ENCODE measurements at places on chromosomes 5 and 9.

DNA sequence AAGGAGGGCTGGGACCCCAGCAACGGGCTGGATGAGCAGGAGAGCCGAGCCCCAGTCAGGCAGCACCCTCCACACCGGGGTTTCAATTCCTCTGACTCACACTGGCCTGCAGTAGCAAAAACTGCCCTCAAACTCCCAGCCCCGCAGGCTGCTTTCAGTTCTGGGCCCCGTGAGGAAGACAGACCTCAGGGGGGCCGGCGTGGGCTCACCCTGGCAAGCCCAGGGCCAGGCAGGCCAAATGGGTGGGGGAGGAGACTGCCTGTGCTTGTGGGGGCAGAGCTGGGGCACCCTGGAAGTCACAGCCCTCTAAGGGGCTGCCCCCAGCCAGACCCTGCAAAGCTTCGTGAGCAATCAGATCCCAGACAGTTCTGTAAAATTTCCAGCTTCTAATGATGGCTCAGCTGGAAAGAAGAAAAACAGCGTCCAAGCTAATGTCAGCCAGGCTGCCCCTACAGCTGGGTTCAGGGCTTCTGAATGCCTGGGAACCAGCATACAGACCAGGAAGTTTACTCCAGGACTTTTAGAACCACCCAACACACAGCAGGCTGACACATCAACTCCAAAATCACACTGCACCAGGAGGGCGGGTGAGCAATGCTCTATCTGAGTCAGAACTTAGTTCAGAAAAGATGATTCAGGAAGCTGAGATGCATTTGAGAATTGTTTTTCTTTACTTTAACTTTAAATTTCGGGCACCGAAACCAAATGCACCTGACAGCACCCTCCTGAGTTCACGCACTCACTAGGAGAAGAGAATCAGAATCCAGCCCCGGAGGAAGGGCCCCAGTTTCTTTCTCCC is 34.7 kb downstream of the LPCAT1 start:
- DNase-seq = no peak

- peak; percentile 74 for DNase-seq
Measured at GRCh38 chr9:127132375-127132774, 9.9 kb upstream of the ANGPTL2 start.

- DNase-seq = no peak
Measured at GRCh38 chr9:128702949-128703615, 779 bp downstream of the PKN3 start.

DNA sequence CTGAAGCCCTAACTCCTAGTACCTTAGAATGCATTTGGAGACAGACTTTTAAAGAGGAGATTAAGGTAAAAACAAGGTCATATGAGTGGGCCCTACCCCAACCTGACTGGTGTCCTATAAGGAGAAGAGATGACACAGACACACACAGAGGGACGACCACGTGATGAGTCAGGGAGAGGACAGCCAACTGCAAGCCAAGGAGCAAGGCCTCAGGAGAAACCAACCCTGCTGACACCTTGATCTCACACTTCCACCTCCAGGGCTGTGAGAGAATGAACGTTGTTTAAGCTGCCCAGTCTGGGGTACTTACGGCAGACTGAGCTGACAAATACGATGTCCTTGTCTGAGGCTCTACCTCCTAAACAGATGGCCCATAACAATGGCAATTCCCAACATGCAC is 93.6 kb downstream of the ROR2 start:
- no peak for DNase-seq

GRCh38 chr5:39202597-39203274 is 16.6 kb downstream of the FYB1 start:
- DNase-seq = no peak

DNA sequence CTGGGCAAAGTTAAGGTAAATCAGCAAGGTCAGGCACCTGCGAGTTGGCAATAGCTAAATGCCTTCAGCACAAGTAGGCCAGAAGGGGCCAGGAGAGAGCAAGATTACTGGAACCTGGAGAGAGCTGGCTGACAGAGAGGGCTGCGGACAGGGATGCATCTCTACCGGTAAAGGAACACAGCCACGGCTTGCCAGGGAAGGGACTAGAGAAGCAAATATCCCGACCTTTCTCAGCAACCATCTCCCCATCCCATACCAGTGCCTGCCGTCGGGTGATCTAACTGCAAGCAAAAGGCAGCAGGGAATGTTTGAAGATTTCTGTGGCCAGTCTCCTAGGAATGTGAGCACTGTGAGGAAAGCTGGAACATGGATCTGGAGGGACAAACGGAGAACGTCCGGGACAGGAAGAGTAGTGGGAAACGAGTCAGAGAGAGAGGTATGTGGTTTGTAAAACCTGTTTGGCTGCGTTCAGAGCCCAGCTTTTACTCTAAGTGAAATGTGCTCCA is 15.9 kb upstream of the ABLIM3 start:
- no peak for DNase-seq

GRCh38 chr5:149036970-149037369 is 25.9 kb downstream of the SH3TC2 start:
- DNase-seq = no peak

DNA sequence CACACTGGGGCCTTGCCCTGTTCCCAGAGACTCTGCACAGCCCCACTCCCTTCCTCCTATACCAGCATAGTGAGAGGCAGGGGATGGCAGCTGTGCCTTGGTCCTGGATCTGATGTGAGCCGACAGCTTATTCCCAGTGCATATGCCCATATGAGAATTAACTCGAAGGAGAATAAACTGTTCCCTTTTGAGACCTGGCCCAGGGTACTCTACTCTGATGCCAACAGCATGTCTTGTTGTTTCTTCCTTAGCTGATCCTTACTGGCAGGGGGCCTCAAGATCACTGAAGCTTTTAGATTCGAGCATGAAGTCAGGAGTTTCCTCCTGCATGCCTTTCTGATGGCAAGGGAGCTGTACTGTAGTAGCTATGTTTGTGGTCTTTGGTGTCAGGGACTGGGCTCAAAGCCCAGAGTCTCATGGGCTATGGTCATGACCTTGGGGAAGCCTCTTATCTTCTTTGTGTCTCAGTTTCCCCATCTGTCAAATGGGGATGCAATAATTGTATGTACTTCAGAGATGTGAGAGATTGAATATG is 57.1 kb downstream of the DOCK2 start:
- no peak for DNase-seq

DNA sequence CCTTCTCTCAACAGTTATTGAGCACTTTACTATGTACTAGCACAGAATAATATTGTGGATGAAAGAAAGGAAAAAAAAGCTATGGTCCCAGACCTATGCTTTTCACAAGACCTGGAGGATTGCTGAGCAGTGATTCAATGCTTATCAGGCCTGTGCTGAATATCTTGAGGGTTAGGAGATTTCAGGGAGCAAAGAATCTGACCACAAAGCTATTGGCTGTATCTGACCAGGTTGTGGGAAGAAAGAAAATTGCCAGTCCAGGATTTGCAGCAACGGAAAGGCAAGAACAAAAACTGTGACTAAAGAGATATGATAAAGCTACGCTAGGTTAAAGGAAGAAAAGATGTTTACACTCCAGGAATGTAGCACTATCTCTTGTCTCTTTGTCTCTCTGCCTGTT is 14.9 kb upstream of the MACIR start:
- no peak for DNase-seq

DNA sequence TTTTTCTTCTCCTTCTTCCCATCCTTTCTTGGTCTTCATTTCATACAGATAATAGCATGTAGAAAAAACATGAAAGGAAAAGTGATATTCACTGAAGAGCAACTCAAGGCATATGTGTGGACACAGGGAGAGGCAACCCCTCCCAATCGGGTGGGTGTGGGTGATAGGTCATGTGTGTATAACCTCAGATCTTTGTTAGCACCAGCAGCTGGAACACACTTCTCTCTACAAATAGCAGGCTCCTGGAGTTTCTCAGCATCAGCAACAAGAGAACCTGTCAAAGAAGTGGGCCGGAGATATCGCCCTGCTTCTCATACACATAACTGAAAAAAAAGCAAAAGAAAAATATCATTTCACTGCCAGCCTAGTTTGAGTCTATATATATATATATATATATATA is 426.4 kb downstream of the DTWD2 start:
- no peak for DNase-seq

DNA sequence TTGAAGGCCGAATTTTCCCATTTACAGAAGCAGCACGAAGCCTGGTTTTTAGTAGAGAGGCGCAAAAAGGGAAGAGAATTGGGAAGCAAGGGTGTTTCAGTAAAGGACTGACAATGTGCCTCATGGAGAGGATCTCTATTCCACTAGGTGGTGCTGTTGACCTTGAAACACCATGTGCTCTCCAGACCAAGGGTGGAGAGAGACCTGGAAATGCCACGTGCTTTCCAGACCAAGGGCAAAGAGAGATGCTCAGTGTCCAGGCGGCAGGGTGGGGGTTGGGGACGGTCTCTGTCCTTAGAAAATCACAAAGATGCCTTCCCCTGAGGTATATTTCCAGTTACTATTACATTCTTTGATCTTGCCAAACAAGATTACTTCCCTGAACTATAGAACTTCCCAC is 425.3 kb downstream of the CSNK1G3 start:
- DNase-seq = no peak

GRCh38 chr9:35618325-35618727 is at the start of gene CD72:
Gene CD72, minus strand, starts transcription at chr9:35618413. Its CDS starts 110 bp downstream, at chr9:35618303.
- no peak for DNase-seq

DNA sequence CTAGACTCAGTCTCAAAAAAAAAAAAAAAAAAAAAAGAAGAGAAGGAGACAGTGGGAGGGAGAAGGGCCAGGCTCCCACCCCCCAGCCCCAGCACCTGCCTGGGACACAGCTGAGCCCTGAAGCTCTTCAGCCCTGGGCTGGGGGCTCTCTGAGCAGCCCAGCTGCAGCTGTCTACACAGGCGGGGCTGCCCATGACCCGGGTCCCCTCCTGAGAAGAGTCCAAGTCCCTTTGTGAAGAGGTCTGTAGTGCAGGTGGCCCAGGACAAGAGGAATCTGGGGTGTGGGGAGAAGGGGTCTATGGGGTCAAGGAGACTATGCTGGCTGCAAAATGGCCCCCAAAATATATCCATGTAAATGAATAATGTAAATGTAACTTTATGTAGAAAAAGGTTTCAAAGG is 6.7 kb upstream of the LCN2 start:
- no peak for DNase-seq

DNA sequence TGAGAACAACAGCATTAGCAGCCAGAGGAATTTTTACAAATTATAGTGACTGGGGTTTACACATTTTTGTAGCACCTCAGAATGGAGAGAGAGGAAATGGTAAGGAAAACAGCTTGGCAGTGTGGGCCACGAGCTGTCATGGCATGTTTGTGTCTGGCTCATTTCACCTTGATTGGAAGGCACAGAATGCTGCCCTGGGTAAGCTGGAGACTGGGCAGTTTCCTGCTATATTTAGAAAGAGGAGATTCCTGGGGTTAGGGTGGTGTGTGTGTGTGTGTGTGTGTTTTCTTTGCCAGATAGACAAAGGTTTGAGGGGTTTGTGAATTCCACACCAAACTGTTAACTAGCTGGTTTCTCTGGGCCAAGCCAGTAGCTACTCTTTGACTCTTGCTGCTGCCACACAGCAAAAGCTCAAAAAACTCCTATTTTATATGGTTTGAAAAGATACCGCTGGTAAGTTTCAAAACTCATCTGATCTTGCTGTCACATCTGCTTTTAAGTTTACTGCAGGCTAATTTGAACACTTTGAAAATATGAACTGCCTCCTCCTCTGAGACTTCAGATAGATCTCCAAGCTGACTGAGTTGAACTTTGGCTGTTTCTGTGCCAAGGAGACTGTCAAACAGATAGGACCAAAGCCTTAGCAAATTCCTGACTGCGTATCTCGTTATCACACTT is 9.1 kb downstream of the ARHGAP26 start:
- no peak for DNase-seq

DNA sequence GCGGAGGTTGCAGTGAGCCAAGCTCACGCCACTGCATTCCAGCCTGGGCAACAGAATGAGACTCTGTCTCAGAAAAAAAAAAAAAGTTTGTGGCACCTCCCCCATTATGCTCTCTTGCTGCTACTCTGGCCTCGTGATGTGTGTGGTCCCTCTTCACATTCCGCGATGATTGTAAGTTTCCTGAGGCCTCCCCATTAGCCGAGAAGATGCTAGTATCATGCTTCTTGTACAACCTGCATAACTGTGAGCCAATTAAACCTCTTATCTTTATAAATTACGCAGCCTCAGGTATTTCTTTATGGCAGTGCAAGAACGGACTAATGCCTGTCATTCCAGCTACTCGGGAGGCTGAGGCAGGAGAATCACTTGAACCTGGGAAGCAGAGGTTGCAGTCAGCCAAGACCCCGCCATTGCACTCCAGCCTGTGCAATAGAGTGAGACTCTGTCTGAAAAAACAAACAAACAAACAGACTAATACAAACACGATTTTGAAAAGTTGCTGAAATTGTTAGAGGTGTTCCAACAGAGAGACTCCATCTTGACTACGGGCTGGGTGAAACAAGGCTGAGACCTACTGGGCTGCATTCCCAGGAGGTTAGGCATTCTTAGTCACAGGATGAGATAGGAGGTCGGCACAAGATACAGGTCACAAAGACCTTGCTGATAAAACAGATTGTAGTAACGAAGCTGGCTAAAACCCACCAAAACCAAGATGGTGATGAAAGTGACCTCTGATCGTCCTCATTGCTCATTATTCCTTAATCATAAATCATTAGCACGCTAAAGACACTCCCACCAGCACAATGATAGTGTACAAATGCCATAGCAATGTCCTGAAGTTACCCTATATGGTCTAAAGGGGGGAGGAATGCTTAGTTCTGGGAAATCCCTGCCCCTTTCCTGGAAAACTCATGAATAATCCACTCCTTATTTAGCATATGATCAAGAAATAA is 8.3 kb upstream of the AFF4 start:
- DNase-seq = no peak

GRCh38 chr9:127751269-127752054 is 16.4 kb upstream of the TOR2A start:
- no peak for DNase-seq

DNA sequence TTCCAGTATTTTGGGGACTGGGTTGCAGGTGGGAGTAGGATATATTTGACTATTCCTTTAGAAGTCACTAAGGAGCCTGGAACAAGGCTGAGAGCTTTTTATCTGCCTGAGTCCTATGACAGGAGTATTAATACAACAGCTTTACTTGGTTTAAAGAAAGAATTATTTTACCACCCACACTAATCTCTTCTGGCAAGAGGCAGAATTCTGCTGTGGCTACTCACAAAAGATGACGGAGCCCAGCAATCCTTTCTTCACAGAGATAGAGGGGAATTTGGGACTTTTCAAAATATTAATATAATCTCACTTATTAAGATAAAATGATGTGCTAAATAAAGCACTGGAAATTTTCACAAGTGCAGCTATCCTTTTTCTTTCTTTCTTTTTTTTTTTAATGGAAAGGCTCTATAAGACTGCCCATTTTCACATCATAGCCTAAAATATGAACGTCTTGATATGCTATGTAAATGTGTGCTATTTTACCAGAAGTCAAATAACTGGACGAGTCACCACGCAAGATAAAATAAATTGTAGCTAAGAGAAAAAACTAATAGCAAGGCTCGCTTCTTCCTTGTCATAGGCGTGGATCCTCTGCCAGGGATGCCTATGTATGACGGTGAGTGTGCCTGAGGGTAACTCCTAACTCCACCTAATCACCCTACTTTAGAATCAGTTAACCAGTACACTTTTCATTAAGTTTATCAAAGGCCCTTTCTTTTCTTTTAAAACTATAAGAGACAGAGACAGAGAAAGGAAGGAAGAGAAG is 76.3 kb downstream of the ZNF608 start:
- no peak for DNase-seq

- peak; percentile 34 for DNase-seq
Measured at GRCh38 chr9:68705531-68706362, 707 bp downstream of the PIP5K1B start.

- DNase-seq = no peak
Measured at GRCh38 chr5:108036482-108036881, 345.4 kb downstream of the FBXL17 start.

- DNase-seq = no peak
Measured at GRCh38 chr5:1065143-1065750, 46.6 kb downstream of the SLC12A7 start.
